GM23248 (cell line): ENCODE measurements at places on chromosomes 16 and 17. TPM values are rescaled to one million over a fixed set of nuclear protein-coding genes. Genes with fewer than 3 reads are reported as not detected.

DNA sequence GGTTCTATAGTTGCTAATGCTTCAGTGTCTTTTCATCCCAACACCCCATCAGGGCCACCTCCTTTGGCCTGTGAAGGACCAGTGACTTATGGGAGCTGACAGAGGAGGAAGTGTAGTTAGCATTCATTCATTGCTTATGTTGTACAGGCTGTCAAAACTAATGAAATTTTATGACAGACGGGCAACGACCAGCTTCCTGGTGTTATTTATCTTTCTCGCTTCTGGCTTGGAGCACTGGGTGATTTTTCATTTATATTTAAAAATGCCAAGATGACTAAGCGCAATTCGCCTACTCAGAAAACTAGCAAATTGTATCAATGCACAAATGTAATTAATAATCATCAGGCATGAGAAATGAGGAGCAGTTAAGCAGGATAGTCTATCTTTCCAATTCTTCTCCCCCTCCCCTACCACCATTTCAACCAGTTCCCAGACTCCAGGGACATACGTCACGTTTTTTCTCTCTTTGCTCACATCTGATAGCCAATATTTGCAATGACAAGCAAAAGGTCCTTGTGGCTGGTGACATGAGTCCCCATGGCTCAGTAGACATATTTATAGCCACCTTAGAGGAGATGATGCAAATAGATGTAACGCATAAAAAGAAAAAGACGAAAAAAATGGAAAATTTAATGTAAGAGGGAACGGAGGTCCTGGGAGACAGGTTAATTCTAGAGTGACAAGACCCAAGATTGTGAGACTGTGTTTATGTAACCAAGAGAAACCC is 11.2 kb downstream of the CDRT15 start:
- DNase-seq, result no peak
- peaks cover 9% of the 10 kb centered on the region; the same call in 1 of the 2 replicates for H3K4me1 ChIP-seq
- H3K4me3 ChIP-seq, result no peak overlapping the region
- H3K27ac ChIP-seq, result no peak overlapping the region

DNA sequence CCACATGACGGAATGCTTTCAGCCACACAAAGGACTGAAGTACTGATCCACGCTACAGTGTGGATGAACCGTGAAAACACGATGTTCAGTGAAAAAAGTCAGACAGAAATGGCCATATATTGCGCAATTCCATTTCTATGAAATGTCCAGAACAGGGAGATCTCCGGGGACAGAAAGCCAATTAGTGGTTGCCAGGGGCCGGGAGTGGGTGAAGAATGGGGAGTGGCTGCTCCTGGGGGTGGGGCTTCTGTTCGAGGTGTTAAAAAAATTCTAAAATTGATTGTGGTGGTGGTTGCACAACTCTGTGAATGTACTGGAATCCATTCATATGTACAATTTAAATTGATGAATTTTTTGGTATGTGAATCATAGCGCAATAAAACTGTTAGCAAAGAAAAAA is 154.8 kb upstream of the HSBP1 start:
- H3K4me3 ChIP-seq, result no peak overlapping the region
- peaks cover 18% of the 10 kb centered on the region for H3K4me1 ChIP-seq
- no peaks in the 10 kb centered on the region for H3K27me3 ChIP-seq
- H3K36me3 ChIP-seq, result no peaks in the 10 kb centered on the region
- peak; percentile 36 for DNase-seq
- no peak overlapping the region for H3K27ac ChIP-seq

DNA sequence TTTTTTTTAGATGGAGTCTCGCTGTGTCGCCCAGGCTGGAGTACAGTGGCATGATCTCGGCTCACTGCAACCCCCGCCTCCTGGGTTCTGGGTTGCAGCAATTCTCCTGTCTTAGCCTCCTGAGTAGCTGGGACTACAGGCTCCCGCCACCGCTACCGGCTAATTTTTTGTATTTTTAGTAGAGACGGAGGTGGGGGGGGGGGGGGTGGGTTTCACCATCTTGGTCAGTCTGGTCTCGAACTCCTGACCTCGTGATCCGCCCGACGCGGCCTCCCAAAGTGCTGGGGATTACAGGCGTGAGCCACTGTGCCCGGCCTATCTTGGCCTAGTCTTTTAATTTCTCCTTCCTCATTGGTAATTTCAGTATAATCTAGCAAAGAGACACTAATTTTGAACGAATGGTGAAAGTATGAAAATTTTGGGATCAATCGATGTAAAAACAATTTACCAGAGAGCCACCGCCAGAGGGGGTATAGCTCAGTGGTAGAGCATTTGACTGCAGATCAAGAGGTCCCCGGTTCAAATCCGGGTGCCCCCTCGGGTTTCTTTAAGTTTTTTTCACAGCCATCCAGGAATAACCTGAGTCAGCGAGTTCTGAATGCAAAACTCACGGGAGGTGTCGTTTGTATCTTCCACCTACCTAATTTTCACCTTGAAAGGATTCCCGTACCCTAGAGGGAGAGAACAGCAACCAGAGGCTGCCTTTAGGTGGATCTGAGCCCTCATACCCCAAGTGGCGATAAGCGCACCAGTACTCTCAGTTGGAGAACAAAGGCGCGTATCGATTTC is 2.5 kb upstream of the LASP1 start:
- DNase-seq, result peak; percentile 75
- H3K27ac ChIP-seq, result peak overlapping the region; percentile 96
- H3K27me3 ChIP-seq, result no peaks in the 10 kb centered on the region

DNA sequence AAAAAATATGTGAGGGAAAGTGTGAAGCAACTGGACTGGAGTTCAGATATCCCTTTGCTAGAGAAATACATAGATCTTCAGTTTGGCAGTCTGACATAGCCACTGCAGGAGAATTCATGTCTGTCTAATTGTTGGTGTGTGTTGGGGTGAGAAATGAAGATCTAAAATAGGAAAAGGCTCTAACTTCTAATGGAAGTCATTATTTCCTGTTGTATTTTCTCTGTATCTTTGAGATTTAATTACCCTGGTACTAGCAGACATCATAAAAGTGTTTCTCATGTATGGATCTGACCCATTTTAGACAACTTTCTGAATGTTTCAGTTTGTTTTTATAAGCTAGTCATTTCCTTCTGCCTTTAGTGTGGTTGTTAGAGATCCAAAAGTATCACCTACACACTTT is 128.3 kb downstream of the NLK start:
- no peaks in the 10 kb centered on the region for H3K27me3 ChIP-seq
- no peak overlapping the region for H3K4me3 ChIP-seq
- H3K36me3 ChIP-seq, result peaks cover 19% of the 10 kb centered on the region; the same call in 1 of the 2 replicates
- DNase-seq, result peak; percentile 13

- peak overlapping the region; percentile 97 for H3K27ac ChIP-seq
- peaks cover 22% of the 10 kb centered on the region for H3K4me1 ChIP-seq
- H3K4me3 ChIP-seq, result no peak overlapping the region
Measured at GRCh38 chr17:18181358-18181757, 2.3 kb upstream of the ALKBH5 start.

- H3K4me1 ChIP-seq, result peaks cover 18% of the 10 kb centered on the region
- H3K4me3 ChIP-seq, result no peak overlapping the region
- H3K27me3 ChIP-seq, result no peaks in the 10 kb centered on the region
- no peak overlapping the region for H3K27ac ChIP-seq
- H3K36me3 ChIP-seq, result no peaks in the 10 kb centered on the region
- no peak for DNase-seq
Measured at GRCh38 chr17:71192039-71192555, 928.7 kb upstream of the SOX9 start.

DNA sequence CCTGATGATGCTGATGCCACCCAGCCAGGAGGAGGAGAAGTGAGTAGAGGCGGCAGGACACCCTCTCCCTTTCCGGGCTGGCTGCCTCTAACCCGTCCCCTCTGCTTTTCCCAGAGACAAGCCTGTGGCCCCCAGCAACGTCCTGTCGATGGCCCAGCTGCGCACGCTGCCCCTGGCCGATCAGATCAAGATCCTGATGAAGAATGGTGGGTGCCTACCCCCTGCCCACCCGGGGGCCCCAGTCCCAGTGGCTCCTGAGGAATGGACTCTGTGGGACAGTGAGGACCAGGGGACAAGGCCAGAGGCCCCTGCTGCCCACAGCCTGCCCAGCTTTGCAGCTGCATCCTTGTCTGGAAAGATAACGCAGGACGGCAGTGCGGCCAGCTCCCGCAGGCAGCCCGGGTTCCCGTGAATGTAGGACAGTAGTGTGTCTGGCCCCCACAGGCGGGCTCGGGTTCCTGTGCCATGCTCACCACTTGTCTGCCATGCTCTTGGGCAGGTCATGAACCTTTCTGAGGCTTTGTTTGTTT is 19.9 kb downstream of the POLR3E start:
- no peak overlapping the region for H3K4me3 ChIP-seq
- no peaks in the 10 kb centered on the region for H3K27me3 ChIP-seq
- no peak for DNase-seq
- H3K36me3 ChIP-seq, result peaks cover 3% of the 10 kb centered on the region; the same call in 1 of the 2 replicates
- H3K27ac ChIP-seq, result no peak overlapping the region
- H3K4me1 ChIP-seq, result no peaks in the 10 kb centered on the region

GRCh38 chr17:21163101-21163500 is 36.3 kb downstream of the DHRS7B start:
- H3K27me3 ChIP-seq, result no peaks in the 10 kb centered on the region
- H3K4me3 ChIP-seq, result no peak overlapping the region
- H3K36me3 ChIP-seq, result no peaks in the 10 kb centered on the region
- H3K27ac ChIP-seq, result peak overlapping the region; percentile 97

- no peaks in the 10 kb centered on the region for H3K36me3 ChIP-seq
- H3K27ac ChIP-seq, result no peak overlapping the region
- no peaks in the 10 kb centered on the region for H3K4me1 ChIP-seq
- no peak for DNase-seq
- H3K27me3 ChIP-seq, result no peaks in the 10 kb centered on the region
Measured at GRCh38 chr17:70157151-70157550, 12.2 kb upstream of the KCNJ2 start.

Gene VTN
- total RNA-seq, result not detected in 2 replicates

Gene CLEC3A
- not detected in 2 replicates for total RNA-seq

Gene CCL1
- total RNA-seq, result not detected in 2 replicates

Gene KRTAP4-1
- 0.76 TPM in 1 of 2 replicates, not detected in the other for total RNA-seq
